NCI-H187 (cell line): ENCODE measurements at places on chromosomes 4 and X.
A peak's percentile ranks its signal among the peaks of the same experiment; 100 is the strongest.

DNA sequence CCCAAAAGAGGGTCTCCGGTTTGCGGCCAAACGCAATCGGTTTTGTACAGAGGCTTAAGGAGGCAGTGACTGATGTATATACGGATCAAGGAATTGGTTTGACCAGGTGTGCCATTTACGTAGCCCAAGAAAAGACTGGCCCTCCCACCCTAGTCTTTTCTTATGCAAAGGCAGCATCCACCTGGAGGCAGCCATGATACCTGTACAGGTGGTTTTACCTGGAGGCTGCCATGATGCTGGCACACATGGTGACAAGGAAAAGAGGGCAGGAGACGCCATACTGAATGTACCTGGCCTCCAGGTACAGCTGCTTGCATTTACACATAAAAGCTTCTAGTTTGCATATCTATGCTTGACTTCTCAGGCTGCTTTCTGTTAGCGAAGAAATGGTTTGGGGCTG, 917.7 kb upstream of the INTU start:
- no peak for DNase-seq

- DNase-seq, result no peak
Measured at GRCh38 chrX:108216919-108217571, 125.5 kb downstream of the ATG4A start.

DNA sequence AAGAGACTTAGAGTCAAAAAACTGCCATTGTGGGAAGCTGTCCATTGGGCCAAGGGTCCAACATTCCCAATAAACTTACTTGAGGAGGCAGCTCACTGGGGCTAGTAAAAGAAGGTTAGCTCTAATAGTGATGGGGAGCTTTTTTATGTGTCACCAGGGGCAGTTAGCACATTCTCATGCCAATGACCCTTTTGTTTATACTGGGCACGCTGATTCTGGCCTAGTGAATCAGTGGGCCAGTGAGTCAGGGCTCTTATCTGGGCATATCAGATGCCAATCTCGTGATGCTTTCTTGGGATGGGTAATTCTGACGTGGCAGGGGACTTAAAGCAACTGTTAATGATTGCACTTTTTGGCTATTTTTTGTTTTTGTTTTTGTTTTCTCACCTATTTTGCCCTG, 27.8 kb downstream of the TCEAL1 start:
- no peak for DNase-seq

- no peak for DNase-seq
Measured at GRCh38 chr4:60682901-60683300, 517.2 kb upstream of the ADGRL3 start.

DNA sequence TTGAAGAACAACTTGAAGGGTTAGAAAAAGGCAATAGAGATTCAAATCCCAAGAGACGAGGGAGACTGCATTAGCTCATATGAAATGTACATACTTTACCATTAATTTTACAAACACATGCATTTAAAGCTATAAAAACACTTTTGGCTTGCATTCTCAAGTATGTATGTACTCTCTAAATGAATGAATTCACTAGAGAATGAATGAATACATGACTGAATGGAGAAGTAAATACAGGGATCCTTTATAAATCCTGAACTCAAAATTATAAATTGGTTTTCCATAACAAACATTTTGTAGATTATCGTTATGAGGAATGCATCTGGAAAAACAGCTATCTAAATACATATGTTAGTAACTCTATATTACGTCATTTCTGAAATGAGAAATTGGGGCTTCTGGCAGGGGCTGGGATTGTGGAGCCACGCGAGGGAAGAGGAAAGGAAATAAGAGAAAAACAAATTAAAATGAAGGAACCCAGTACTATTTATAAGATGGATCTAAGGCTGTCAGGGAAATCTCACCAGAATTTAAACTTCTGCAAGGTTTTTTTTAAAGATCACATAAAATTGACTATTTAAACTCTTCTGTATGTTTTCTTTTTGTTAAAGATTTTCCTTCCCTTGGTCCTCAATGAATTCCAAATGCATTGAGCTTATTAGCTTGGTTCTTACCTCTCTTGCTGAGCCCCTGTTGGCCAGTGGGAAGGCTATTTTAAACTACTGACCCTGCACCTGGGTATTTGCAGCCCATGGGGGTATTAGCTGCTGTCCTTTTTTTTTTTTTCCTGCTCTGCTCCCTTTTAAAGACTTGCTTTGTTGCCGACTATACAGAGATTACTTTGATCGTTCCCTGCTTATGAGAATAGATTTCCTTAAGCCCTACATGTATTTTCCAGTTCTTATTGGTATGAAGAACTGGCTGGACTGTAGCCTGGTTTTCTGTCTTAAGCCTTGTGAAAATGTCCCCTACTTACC, 207.8 kb downstream of the ADGRL3 start:
- no peak for DNase-seq

GRCh38 chr4:102342404-102343074, 2.7 kb downstream of the SLC39A8 start:
- DNase-seq, result no peak

DNA sequence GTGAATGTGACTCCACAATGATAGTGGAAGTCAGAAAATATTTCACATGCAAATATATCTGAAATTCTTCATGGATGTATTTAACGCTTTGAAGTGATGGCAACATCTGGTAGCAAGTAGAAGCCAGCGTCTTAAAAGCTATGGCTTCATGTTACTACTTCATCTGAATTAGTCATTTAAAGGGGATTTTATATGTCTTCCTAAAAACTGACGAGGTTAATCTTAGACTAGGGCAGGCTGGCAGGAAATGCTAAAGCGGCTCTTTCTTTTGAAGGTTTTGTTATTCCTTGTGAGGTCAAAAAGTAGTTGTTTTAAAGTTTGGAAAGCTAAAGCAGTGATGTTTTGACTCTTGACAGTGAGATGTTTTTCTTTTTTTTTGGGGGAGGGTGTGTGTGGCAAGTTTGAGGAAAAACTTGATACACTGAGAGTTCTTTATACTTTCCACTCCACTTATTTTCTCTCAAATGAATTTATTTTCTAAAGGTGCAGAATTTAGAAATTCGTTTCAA, 22.6 kb downstream of the PLS3 start:
- no peak for DNase-seq

DNA sequence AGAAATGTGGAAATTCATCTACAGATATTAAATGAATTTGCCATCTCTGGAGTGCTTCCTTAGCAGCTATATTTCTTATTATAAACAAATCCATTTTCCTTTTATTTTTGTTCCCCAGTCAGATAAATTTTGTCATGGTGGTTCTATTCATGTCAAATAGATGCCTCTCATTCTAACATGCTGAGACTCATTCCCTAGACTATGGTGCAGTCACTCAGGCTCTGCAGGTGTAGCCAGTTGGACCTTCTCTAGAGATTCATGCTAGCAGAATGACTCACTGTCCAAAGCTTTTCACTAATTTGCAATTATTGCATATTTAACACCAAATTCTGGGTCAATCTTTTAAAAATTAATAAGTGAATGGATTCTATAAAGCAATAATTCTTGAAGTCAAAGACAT, 1392.7 kb downstream of the PCDH7 start:
- no peak for DNase-seq

DNA sequence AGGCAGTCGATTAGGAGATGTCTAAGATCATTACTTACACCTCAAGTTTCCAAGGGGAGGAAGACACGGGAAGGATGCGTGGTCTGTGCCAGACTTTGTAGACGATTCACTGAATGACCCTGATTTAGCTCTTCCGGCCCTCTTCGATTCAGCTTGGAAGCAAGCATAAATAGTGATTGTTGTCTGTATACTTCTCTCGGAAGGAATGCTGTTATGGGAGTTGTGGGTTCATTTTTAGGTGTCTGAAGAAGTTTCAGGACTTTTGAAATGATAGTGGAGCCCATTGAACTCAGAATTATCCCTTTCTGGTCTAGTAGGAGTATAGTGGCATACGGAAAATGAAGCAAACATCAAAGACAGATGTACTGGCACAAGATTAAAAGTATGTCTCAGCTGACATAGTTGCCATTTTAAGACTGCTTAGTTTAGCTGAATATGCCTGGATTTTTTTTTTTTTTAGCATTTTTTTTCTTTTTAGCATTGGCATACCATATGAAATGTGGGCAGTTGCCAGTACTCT, 1.0 kb upstream of the ANKRD17 start:
- peak; percentile 83 for DNase-seq

GRCh38 chr4:26804925-26805324, 55.7 kb upstream of the STIM2 start:
- no peak for DNase-seq

DNA sequence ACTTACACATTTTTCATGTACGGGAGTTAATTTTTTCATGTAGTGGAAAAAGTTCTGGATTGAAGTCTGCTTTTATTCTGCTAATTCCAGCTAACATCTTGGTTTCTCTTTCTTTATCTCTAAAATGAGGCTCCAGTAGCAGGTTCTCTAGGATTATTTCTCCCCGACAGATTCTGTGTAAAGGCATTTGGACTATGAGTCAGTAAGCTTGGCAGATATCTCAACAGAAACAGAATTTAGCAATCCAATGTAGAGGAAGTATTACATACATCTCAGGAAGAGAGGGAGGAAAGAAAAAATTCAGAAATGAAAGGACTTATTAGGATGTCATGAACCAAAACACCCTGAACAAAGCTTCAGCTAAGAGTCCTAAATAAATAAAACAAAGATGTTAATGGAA, 1682.3 kb upstream of the TENM3 start:
- no peak for DNase-seq

DNA sequence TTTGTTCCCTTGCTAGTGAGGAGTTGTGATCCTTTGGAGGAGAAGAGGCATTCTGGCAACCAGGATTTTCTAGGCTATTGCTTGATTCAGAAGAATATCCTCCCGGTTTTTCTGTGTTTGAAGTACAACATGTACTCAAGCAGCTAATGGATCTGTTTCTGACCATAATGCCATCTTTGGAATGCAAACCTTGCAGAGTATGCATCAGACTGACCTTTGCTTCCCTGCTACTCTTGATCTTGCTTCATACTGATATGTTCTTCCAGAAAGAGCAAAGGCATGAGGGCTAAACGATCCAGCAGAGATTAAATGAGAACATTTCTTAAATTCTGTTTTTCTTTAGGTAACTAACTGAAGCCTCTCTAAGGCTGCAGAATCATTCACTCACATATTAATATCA, 265.4 kb upstream of the SLC7A11 start:
- no peak for DNase-seq
